ENCODE measurements at places on chromosomes 2 and 18. TPM values are rescaled to one million over a fixed set of nuclear protein-coding genes. Genes with fewer than 3 reads are reported as not detected.
A peak's percentile ranks its signal among the peaks of the same experiment; 100 is the strongest.

DNA sequence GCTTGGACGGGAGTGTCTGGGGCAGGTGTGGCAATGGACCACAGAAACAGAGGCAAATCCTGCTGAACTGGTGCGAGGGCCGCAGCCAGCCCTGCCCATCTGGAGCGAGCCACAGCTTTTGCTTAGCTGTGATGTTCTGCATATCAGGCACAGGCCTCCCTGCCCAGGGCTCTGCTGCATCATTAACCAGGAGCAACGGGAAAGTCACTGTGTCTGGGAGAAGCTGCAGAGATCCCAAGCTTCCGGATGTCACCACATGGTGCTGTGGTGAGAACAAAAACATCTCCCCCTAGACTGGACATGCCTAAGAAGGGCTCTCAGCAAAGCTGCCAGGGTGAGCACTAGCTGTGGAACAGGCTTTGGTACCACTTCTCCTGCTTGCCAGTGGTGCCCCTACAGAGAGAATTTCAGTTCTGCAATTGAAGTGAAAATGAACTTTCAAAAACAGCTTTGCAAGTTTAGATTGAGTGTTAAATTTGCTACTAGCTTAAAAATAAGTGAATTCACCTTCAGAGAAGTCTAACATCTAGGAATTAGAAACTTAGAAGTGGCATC is 172.9 kb upstream of the MYT1L start:
- H3K4me1 ChIP-seq: no peaks in the 10 kb centered on the region
- H3K4me3 ChIP-seq: no peak overlapping the region
- peaks cover 5% of the 10 kb centered on the region for H3K27me3 ChIP-seq
- H3K27ac ChIP-seq: no peak overlapping the region
- no peak for DNase-seq

GEN1 gene
- 12.3 TPM for total RNA-seq

DNA sequence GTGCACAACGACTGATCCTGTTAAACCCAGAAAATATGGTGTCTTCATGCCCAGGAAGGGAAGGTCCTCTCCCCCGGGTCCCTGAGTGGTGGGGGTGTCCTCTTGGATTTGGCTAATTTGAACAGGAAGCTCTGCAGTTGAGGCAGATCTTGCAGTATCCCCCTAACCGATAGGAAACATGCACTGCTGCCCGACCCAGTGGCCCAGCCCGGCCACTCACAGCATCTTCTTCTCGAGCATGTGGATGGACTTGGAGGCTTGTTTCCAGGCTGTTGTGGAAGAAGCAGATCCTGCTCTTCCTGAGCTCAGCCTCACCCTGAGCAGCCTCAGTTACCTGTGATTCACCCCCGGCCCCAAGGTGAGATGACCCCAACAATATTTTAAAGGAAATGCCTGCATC is 46.4 kb upstream of the ASB1 start:
- peaks cover 18% of the 10 kb centered on the region for H3K36me3 ChIP-seq
- no peak for DNase-seq
- peaks cover 17% of the 10 kb centered on the region for H3K4me1 ChIP-seq
- no peak overlapping the region for H3K27ac ChIP-seq

GRCh38 chr2:177708660-177709444 is 316.3 kb downstream of the AGPS start:
- no peak overlapping the region for H3K4me3 ChIP-seq
- peaks cover 3% of the 10 kb centered on the region for H3K4me1 ChIP-seq
- no peak overlapping the region for H3K27ac ChIP-seq

GRCh38 chr2:33340280-33340679 is 136.2 kb upstream of the RASGRP3 start:
- H3K27me3 ChIP-seq: peaks cover 8% of the 10 kb centered on the region
- H3K4me1 ChIP-seq: peaks cover 13% of the 10 kb centered on the region
- H3K36me3 ChIP-seq: peaks cover 28% of the 10 kb centered on the region
- H3K4me3 ChIP-seq: no peak overlapping the region

GRCh38 chr2:14572633-14573032 is 59.9 kb upstream of the LRATD1 start:
- H3K27me3 ChIP-seq: no peaks in the 10 kb centered on the region
- no peak overlapping the region for H3K27ac ChIP-seq
- no peak for DNase-seq

- peaks cover 9% of the 10 kb centered on the region for H3K4me1 ChIP-seq
- H3K36me3 ChIP-seq: no peaks in the 10 kb centered on the region
- peak overlapping the region; percentile 80 for H3K27ac ChIP-seq
- DNase-seq: no peak
- peaks cover 2% of the 10 kb centered on the region for H3K27me3 ChIP-seq
Measured at GRCh38 chr2:99112617-99113016, 28.9 kb upstream of the C2orf15 start.

RGPD3 gene
- 0.15 TPM for total RNA-seq

- DNase-seq: no peak
- no peaks in the 10 kb centered on the region for H3K4me1 ChIP-seq
- H3K27me3 ChIP-seq: no peaks in the 10 kb centered on the region
- no peak overlapping the region for H3K27ac ChIP-seq
Measured at GRCh38 chr2:67984600-67984999, 78.2 kb downstream of the C1D start.

GRCh38 chr2:235462415-235462790 is 31.4 kb upstream of the AGAP1 start:
- no peak overlapping the region for H3K4me3 ChIP-seq
- DNase-seq: no peak
- H3K27me3 ChIP-seq: no peaks in the 10 kb centered on the region
- H3K4me1 ChIP-seq: peaks cover 19% of the 10 kb centered on the region
- H3K27ac ChIP-seq: no peak overlapping the region
- H3K36me3 ChIP-seq: no peaks in the 10 kb centered on the region

DNA sequence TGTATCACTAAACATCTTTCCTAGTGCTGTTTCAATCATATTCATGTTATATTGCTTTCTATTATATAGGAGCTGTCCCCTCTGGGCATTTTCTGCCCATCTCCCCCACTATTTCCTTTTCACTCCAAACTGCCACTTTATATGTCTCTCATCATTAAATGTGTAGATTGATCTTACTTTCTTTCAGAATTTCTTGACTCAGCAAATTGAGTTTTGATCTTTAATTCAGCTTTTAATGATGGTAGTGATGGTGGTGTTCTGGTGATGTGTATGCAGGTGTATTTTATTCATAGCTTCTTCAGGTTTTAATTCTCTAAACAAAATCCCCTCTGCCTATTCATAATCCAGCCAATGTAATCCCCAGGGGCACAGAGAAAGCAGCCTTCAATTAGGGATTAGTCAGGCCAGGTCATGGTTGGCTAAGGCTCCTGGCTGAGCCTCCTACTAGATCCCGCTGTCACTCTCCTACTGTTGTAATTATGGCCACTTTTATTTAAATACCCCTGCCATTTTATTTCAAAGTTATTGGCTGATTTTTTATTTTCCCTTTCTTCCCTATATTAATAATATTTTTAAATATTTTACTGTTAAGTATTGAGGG is 325.4 kb downstream of the SPAG16 start:
- H3K36me3 ChIP-seq: no peaks in the 10 kb centered on the region
- no peaks in the 10 kb centered on the region for H3K4me1 ChIP-seq
- DNase-seq: no peak
- H3K4me3 ChIP-seq: no peak overlapping the region
- no peak overlapping the region for H3K27ac ChIP-seq
- no peaks in the 10 kb centered on the region for H3K27me3 ChIP-seq

- peaks cover 23% of the 10 kb centered on the region for H3K27me3 ChIP-seq
- H3K27ac ChIP-seq: no peak overlapping the region
- H3K4me1 ChIP-seq: peaks cover 19% of the 10 kb centered on the region
- DNase-seq: no peak
- H3K36me3 ChIP-seq: peaks cover 75% of the 10 kb centered on the region
Measured at GRCh38 chr2:233186851-233187250, 64.6 kb upstream of the ATG16L1 start.

GRCh38 chr2:158204741-158205165 is 103.1 kb downstream of the UPP2 start:
- DNase-seq: no peak
- no peaks in the 10 kb centered on the region for H3K36me3 ChIP-seq
- no peaks in the 10 kb centered on the region for H3K27me3 ChIP-seq
- H3K4me3 ChIP-seq: no peak overlapping the region
- no peaks in the 10 kb centered on the region for H3K4me1 ChIP-seq
- no peak overlapping the region for H3K27ac ChIP-seq

- H3K27ac ChIP-seq: no peak overlapping the region
- no peaks in the 10 kb centered on the region for H3K36me3 ChIP-seq
- DNase-seq: no peak
- peaks cover 3% of the 10 kb centered on the region for H3K27me3 ChIP-seq
Measured at GRCh38 chr2:43841949-43842865, 3.4 kb downstream of the ABCG8 start.

- H3K4me1 ChIP-seq: no peaks in the 10 kb centered on the region
- no peak for DNase-seq
- no peak overlapping the region for H3K4me3 ChIP-seq
- no peaks in the 10 kb centered on the region for H3K27me3 ChIP-seq
- H3K36me3 ChIP-seq: no peaks in the 10 kb centered on the region
Measured at GRCh38 chr2:79994161-79994560, 310.4 kb downstream of the LRRTM1 start.

TTN gene
- total RNA-seq: 3.8 TPM

IGFBP5 gene
- 7.2 TPM for total RNA-seq

RAPGEF4 gene
- 7.5 TPM for total RNA-seq
